Natural killer cell treated with Interleukin-12 subunit alpha and Interleukin-12 subunit beta and Interleukin-15 and Interleukin-18, amount 100 ng/mL, for 72 hours (primary cell): ENCODE measurements at places on chromosomes 1 and 21. TPM values are rescaled to one million over a fixed set of nuclear protein-coding genes. Genes with fewer than 3 reads are reported as not detected.
A peak's percentile ranks its signal among the peaks of the same experiment; 100 is the strongest.

DNA sequence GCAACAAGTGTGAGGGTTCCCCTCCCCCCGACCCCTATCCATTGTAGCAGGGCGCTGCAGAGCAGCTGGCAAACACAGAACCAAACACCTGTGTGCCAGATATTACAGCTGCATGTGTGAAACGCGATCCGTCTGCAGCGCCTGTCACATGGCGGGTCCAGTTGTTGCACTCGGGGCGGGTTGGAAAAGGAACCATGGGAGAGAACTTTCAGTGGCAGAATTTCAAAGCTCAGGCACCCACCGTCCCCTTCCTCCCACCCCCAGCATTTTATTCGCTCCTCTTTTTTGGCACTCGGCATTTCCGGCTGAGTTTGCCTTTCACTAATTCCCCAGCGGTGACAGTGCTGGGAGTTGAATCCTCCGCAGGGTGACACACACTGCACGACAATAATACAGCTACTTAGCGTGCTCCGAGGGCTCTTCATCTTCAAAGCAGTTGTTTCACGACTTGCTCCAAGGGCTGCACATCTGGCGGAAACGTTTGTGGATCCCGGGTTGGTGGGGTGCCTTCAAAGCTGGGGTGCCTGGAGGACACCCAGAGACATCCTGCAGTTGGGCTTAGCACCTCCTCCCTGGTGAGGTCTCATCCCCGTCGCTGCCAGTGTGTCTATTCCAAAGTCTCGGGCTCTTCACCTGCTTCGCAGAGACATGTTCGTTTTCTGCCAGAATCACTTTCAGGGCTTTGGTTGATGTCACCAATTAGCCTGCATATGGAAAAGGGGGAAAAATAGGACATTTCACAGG lies 180.7 kb downstream of the ZBTB18 start:
- H3K36me3 ChIP-seq, result no peaks in the 10 kb centered on the region
- no peaks in the 10 kb centered on the region for H3K4me1 ChIP-seq
- no peak overlapping the region for H3K27ac ChIP-seq
- H3K27me3 ChIP-seq, result no peaks in the 10 kb centered on the region

GRCh38 chr1:173554541-173555250 lies 48.2 kb downstream of the SLC9C2 start:
- H3K36me3 ChIP-seq, result no peaks in the 10 kb centered on the region
- no peak overlapping the region for H3K4me3 ChIP-seq
- H3K27ac ChIP-seq, result no peak overlapping the region
- no peak for DNase-seq
- peaks cover 22% of the 10 kb centered on the region for H3K4me1 ChIP-seq

GRCh38 chr1:39779137-39779536 lies 8.0 kb upstream of the OXCT2 start:
- H3K4me1 ChIP-seq, result peaks cover 10% of the 10 kb centered on the region
- no peak overlapping the region for H3K27ac ChIP-seq
- H3K4me3 ChIP-seq, result no peak overlapping the region

DNA sequence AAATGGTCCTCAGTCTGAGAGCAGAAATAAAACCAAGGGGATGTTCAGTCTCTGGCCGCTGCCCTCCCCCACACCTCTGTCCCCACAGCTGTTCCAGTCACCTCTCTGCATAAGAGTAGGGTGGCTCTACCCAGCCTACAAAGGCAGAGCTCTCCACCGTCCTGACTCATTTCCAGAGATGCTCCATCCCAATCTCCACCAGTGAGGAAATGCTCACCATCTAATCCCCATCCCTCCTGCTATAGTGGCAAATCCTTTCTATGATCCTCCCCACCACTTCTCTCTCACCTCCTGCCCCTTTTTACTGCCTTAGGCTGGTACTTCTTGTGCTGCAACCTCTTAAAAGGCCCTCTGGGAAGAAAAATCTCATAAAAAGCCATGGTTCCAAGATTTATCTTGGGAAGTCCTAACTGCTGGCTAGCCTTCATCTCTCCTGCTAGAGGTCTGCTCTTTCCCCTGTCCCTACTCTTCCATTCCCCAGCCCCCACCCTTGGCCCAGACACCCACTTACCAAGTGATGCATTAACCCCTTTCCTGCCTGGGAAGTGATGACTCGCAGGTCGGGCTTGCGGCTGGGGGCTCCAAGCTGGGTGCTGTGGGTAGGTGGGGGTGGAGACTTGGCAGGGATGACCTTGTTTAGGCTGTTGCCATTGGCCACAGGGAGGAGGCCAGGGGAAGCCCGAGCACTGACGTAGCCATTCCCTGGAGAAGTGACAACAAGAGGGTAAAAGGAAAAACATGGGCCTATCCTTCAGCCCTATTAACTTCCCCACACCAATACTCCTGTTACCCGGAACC lies 23.9 kb downstream of the MEF2D start:
- no peak for DNase-seq
- H3K4me1 ChIP-seq, result peaks cover 39% of the 10 kb centered on the region
- peaks cover 24% of the 10 kb centered on the region for H3K36me3 ChIP-seq

- H3K4me3 ChIP-seq, result no peak overlapping the region
- H3K36me3 ChIP-seq, result no peaks in the 10 kb centered on the region
- no peaks in the 10 kb centered on the region for H3K4me1 ChIP-seq
- no peak for DNase-seq
- no peak overlapping the region for H3K27ac ChIP-seq
- peaks cover 30% of the 10 kb centered on the region for H3K27me3 ChIP-seq
Measured at GRCh38 chr1:112284796-112285195, 111.2 kb upstream of the CTTNBP2NL start.

DNA sequence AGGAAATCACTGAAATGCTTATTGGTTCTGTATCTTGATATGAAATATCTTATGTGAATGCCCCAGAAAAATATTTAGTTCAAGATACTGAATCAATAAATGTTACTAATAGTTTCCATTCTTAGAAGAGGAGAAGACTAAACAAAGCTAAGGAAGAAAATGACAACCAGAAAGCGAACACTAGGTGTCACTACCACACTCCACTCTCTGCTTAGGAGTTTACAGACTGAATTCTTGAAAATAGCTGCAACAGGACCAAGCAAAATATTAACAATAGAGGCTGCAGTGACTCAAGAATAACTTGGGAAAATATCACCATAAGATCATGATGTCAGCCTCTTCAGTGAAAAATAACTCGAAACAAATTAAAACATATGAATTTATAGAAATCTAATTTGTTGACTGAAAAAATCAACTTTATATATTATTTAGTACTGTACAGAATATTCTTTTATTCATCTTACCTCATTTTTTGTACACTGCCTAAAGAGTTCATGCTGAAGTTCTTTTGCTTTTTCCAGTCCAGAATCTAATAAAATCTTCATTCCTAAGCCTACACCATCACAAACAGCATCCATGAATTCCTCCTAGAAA lies 61.6 kb downstream of the KIF14 start:
- DNase-seq, result no peak
- no peak overlapping the region for H3K27ac ChIP-seq
- H3K4me1 ChIP-seq, result peaks cover 17% of the 10 kb centered on the region
- H3K4me3 ChIP-seq, result no peak overlapping the region
- H3K27me3 ChIP-seq, result no peaks in the 10 kb centered on the region
- H3K36me3 ChIP-seq, result no peaks in the 10 kb centered on the region

DNA sequence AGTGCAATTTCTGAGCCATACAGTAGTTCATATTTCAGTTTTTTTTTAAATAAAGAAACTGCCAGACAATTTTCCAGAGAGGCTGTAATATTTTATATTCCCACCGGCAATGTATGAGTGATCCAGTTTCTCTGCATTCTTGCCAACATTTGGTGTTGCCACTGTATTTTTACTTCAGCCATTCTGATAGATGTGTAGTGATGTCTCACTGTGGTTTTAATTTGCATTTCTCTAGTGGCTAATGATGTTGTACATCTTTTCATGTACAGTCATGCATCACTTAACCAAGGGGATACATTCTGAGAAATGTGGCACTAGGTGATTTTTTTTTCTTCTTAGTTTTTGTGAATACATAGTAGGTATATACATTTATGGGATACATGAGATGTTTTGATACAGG lies 99.6 kb downstream of the CENPF start:
- peaks cover 15% of the 10 kb centered on the region for H3K36me3 ChIP-seq
- H3K27ac ChIP-seq, result no peak overlapping the region
- no peak for DNase-seq
- H3K4me3 ChIP-seq, result no peak overlapping the region
- H3K4me1 ChIP-seq, result no peaks in the 10 kb centered on the region

GRCh38 chr1:163932901-163933300 lies 611.1 kb downstream of the NUF2 start:
- H3K4me3 ChIP-seq, result no peak overlapping the region
- no peaks in the 10 kb centered on the region for H3K27me3 ChIP-seq
- H3K27ac ChIP-seq, result no peak overlapping the region
- H3K4me1 ChIP-seq, result peaks cover 8% of the 10 kb centered on the region
- H3K36me3 ChIP-seq, result no peaks in the 10 kb centered on the region

GRCh38 chr1:157107702-157108101 lies 8.1 kb upstream of the ETV3L start:
- H3K36me3 ChIP-seq, result peaks cover 5% of the 10 kb centered on the region
- H3K4me3 ChIP-seq, result peak overlapping the region; percentile 11
- peak overlapping the region; percentile 93 for H3K27ac ChIP-seq
- H3K4me1 ChIP-seq, result peaks cover 59% of the 10 kb centered on the region

GRCh38 chr1:45567911-45568310 lies 15.9 kb upstream of the NASP start:
- no peaks in the 10 kb centered on the region for H3K27me3 ChIP-seq
- peaks cover 14% of the 10 kb centered on the region for H3K36me3 ChIP-seq
- DNase-seq, result no peak
- H3K4me1 ChIP-seq, result no peaks in the 10 kb centered on the region
- H3K27ac ChIP-seq, result no peak overlapping the region
- H3K4me3 ChIP-seq, result no peak overlapping the region

DNA sequence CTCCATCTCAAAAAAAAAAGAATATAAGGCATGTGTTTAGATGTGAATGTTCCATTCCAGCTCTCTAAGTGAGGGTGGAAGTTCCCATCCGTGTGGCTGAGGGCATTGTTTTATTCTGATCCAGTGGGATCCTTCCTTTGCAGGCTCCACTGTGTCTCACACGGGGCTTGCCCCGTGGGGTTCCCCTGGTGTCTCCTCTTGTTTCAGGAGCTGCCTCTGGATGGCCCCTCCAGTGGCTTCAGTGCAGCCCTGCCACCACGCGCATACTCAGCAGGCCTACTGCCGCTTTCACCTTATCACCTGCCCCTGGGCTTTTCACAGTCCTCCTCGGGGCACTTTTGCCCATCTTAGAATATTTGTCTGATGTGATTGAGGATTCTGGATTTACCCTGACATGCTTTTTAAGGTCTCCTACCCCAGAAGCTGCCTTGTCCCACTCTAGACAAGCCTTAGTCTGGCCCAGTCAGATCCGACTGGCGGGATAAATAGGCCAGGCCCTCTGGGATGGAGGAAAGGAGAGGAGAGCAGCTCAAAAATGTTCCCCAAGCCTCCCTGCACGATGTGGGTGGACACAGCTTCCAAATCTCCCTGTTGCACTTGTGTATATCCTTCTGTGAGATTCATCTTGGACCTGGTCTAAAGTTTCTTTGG lies 55.2 kb downstream of the FAM163A start:
- DNase-seq, result no peak
- H3K27ac ChIP-seq, result no peak overlapping the region
- no peak overlapping the region for H3K4me3 ChIP-seq
- H3K4me1 ChIP-seq, result no peaks in the 10 kb centered on the region
- no peaks in the 10 kb centered on the region for H3K36me3 ChIP-seq

- no peak overlapping the region for H3K4me3 ChIP-seq
- H3K36me3 ChIP-seq, result no peaks in the 10 kb centered on the region
- peaks cover 4% of the 10 kb centered on the region for H3K4me1 ChIP-seq
- H3K27ac ChIP-seq, result no peak overlapping the region
Measured at GRCh38 chr1:119674835-119675289, 26.8 kb upstream of the ZNF697 start.

- H3K27ac ChIP-seq, result no peak overlapping the region
- peaks cover 10% of the 10 kb centered on the region for H3K4me1 ChIP-seq
Measured at GRCh38 chr1:156167536-156167935, 14.2 kb downstream of the SEMA4A start.

- peaks cover under 1% of the 10 kb centered on the region for H3K27me3 ChIP-seq
- H3K4me3 ChIP-seq, result no peak overlapping the region
- DNase-seq, result no peak
- H3K36me3 ChIP-seq, result no peaks in the 10 kb centered on the region
- H3K27ac ChIP-seq, result no peak overlapping the region
Measured at GRCh38 chr1:242467556-242468145, 56.8 kb downstream of the PLD5 start.

DNA sequence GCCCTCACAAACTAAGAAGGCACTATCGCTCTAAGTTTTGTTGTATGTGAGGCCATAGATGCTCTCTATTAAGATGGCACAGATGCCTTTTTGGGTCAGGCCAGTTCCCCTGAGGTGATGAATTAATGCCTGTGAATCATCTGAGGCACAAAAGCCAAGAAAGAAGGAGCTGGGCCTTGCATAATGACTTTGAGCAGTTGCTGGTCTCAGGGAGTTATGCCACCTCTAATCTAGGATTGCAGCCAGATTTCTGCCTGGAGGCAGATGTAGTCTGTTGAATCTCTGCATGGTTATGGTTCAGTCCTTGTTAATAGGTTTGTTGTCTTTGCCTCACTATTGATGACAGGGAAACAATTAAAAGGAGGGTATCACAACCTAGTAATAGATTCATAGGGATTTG lies 168.1 kb upstream of the CHRM3 start:
- peaks cover 6% of the 10 kb centered on the region for H3K36me3 ChIP-seq
- no peaks in the 10 kb centered on the region for H3K27me3 ChIP-seq
- no peak overlapping the region for H3K27ac ChIP-seq
- no peak for DNase-seq
- H3K4me1 ChIP-seq, result no peaks in the 10 kb centered on the region
- no peak overlapping the region for H3K4me3 ChIP-seq

GRCh38 chr1:18950401-18951026 lies 6.0 kb downstream of the IFFO2 start:
- peaks cover 77% of the 10 kb centered on the region for H3K4me1 ChIP-seq
- peaks cover 5% of the 10 kb centered on the region for H3K36me3 ChIP-seq
- peak overlapping the region; percentile 92 for H3K4me3 ChIP-seq
- no peaks in the 10 kb centered on the region for H3K27me3 ChIP-seq
- DNase-seq, result peak; percentile 75
- peak overlapping the region; percentile 100 for H3K27ac ChIP-seq

- H3K4me3 ChIP-seq, result no peak overlapping the region
- no peak overlapping the region for H3K27ac ChIP-seq
- peaks cover 6% of the 10 kb centered on the region for H3K27me3 ChIP-seq
Measured at GRCh38 chr1:154773551-154773950, 96.5 kb downstream of the KCNN3 start.

- no peak for DNase-seq
- no peak overlapping the region for H3K27ac ChIP-seq
- peaks cover 11% of the 10 kb centered on the region for H3K4me1 ChIP-seq
- no peaks in the 10 kb centered on the region for H3K36me3 ChIP-seq
- H3K4me3 ChIP-seq, result no peak overlapping the region
- peaks cover 34% of the 10 kb centered on the region for H3K27me3 ChIP-seq
Measured at GRCh38 chr1:20074725-20075171, 4.8 kb downstream of the PLA2G5 start.

Gene OPTC
- total RNA-seq, result not detected

Gene VAMP4
- total RNA-seq, result 13.8 TPM

Gene ADGRB2
- total RNA-seq, result not detected

Gene TRABD2B
- not detected for total RNA-seq

Gene S100A3
- total RNA-seq, result not detected

Gene OR6K6
- not detected for total RNA-seq

Gene CLDN17
- not detected for total RNA-seq

Gene RNPEP
- total RNA-seq, result 50.1 TPM

Gene GBP4
- 123 TPM for total RNA-seq
